T-helper 1 cell treated with Interleukin-12 subunit alpha and Interleukin-12 subunit beta and Interleukin-4 antibody, amounts not matched to agents 30 ng/mL and 1 ng/mL, for 36 hours (primary cell): ENCODE measurements at places on chromosomes 5 and 9. TPM values are rescaled to one million over a fixed set of nuclear protein-coding genes. Genes with fewer than 3 reads are reported as not detected.

PITX1 gene
- total RNA-seq: 0.51 and 0.54 TPM in 2 replicates

JADE2 gene
- 104 and 112 TPM in 2 replicates for total RNA-seq

PRR16 gene
- not detected in 2 replicates for total RNA-seq

SLC9A3 gene
- 1.3 and 1.5 TPM in 2 replicates for total RNA-seq

MSMP gene
- not detected in 2 replicates for total RNA-seq

LRRC19 gene
- total RNA-seq: not detected in 2 replicates

LCP2 gene
- 464 and 467 TPM in 2 replicates for total RNA-seq

ADAMTSL2 gene
- total RNA-seq: not detected in 2 replicates

MACROH2A1 gene
- 304 and 306 TPM in 2 replicates for total RNA-seq

PRDM12 gene
- total RNA-seq: not detected in 2 replicates

ADAMTS13 gene
- 1.7 and 2.5 TPM in 2 replicates for total RNA-seq

ANKRD34B gene
- not detected in 2 replicates for total RNA-seq

PCDHA2 gene
- total RNA-seq: not detected in 2 replicates

NR6A1 gene
- 0.59 and 0.81 TPM in 2 replicates for total RNA-seq

MARCOL gene
- not detected in 2 replicates for total RNA-seq

SLC22A4 gene
- total RNA-seq: 0.12 and 0.25 TPM in 2 replicates

LCN1 gene
- total RNA-seq: not detected in 2 replicates

SLC6A18 gene
- total RNA-seq: not detected in 2 replicates

CTXN3 gene
- total RNA-seq: not detected in 2 replicates

AGXT2 gene
- total RNA-seq: not detected in 2 replicates

SHISAL2B gene
- total RNA-seq: not detected in 2 replicates

FOXD4L3 gene
- total RNA-seq: 0.29 TPM in 1 of 2 replicates, not detected in the other

EDIL3 gene
- total RNA-seq: not detected in 2 replicates

OR1J2 gene
- total RNA-seq: not detected in 2 replicates

DNM1 gene
- total RNA-seq: 0.37 and 0.49 TPM in 2 replicates

CDC20B gene
- 0.12 and 0.17 TPM in 2 replicates for total RNA-seq

FOXD4 gene
- total RNA-seq: 0.20 TPM in 1 of 2 replicates, not detected in the other

CARD6 gene
- total RNA-seq: 6.3 TPM in 2 replicates

FOXI1 gene
- 0.10 TPM in 1 of 2 replicates, not detected in the other for total RNA-seq

CDH12 gene
- total RNA-seq: not detected in 2 replicates

CCDC180 gene
- 2.9 and 5.9 TPM in 2 replicates for total RNA-seq

NEUROG1 gene
- total RNA-seq: not detected in 2 replicates

NR5A1 gene
- not detected in 2 replicates for total RNA-seq

GCNT1 gene
- 6.8 and 7.6 TPM in 2 replicates for total RNA-seq

FSTL4 gene
- not detected in 2 replicates for total RNA-seq

ATOX1 gene
- 81.1 and 91.4 TPM in 2 replicates for total RNA-seq

CEL gene
- 1.5 and 1.8 TPM in 2 replicates for total RNA-seq

SLC23A1 gene
- 4.0 and 5.9 TPM in 2 replicates for total RNA-seq

DAPK1 gene
- 0.66 and 0.69 TPM in 2 replicates for total RNA-seq

GABBR2 gene
- not detected in 2 replicates for total RNA-seq

NDUFB6 gene
- total RNA-seq: 36.3 and 36.9 TPM in 2 replicates

SPINK6 gene
- total RNA-seq: not detected in 2 replicates

GABRA6 gene
- not detected in 2 replicates for total RNA-seq

IL13 gene
- total RNA-seq: 130 and 131 TPM in 2 replicates

ALDOB gene
- not detected in 2 replicates for total RNA-seq

CYLC2 gene
- total RNA-seq: not detected in 2 replicates

EQTN gene
- not detected in 2 replicates for total RNA-seq

ENHO gene
- 0.20 TPM in 1 of 2 replicates, not detected in the other for total RNA-seq
